Muscle of back (tissue), 13 donors: ENCODE measurements at places on chromosomes 1 and 21.

- no peak for DNase-seq
Observed at GRCh38 chr1:247209396-247209795, 37.6 kb upstream of the ZNF124 start.

DNA sequence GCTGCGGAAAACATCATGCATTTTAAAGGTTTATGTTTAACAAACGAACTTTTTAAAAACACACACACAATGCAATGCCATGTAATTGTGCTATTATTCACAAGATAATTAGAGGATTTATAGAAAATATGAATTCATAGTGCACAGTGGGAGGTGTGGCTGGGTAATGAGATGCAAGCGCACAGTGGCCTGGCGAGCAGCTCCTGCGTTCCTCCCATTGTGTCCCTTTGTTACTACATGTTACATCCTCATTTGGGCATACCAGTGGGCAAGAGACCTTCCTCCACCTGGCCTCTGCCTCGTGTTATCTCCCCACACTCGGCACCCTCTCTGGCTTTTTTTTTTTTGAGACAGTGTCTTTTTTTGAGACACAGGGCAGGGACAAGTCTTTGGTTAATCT, 30.0 kb upstream of the TENT5B start:
- no peak for DNase-seq

GRCh38 chr1:17639703-17640340, 100.3 kb downstream of the ARHGEF10L start:
- DNase-seq = no peak

GRCh38 chr1:175564723-175565122, 178.7 kb downstream of the TNR start:
- DNase-seq = peak; percentile 38

- DNase-seq = no peak
Observed at GRCh38 chr1:181551249-181551648, 67.9 kb downstream of the CACNA1E start.

- no peak for DNase-seq
Observed at GRCh38 chr1:11541956-11542355, 63.0 kb downstream of the DISP3 start.

DNA sequence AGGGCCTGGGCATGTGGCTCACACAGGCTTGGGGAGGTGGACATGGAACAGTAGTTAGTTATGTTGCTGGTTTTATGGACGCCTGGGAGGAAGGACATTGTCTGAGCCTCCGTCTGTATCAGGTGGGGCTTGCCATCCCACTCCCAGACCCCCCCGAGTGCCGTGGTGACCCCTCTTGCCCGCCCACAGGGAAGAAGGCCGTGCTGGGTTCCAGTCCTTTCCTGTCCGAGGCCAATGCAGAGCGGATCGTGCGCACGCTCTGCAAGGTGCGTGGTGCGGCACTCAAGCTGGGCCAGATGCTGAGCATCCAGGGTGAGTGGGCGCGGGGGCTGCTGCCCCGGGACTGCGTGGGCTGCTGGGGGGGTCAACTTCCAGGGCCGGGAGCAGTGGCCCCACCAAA, 41.7 kb downstream of the COQ8A start:
- no peak for DNase-seq

- peak; percentile 69 for DNase-seq
Observed at GRCh38 chr1:55049914-55050278, 10.5 kb downstream of the PCSK9 start.

DNA sequence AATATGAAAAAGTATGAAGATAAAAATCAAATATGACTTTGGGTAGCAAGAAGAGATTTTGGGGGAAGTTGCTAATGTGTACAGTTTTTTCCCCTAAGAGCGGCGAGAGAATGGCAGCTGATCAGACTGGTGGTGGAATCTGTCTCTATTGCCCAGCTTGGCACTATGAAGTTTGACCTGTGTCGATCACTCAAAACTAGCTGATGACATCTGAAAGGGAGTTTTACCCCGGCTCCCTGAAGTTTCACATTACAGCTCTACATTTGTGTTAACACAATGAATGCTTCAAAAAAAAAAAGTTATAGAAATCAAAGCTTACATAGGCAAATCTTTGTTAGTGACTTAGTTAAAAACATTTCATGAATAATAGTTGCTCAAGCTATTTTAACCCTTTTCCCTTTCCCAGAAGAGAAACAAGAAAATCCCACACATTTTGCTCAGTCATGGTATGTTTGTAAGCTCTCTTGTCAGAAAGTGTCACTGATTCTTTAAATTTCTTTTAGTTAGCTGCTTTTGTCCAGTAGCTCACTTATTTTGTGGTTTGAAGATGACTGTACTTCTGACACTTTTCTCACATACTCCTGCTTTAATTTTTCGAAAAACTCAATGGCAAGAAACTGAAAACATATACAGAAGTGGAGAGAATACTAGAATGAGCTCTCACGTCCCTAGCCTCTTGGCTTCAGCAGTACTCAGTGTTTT, 41.3 kb downstream of the DYRK1A start:
- no peak for DNase-seq

GRCh38 chr1:93740601-93741031, 59.0 kb upstream of the BCAR3 start:
- peak; percentile 60 for DNase-seq

- no peak for DNase-seq
Observed at GRCh38 chr1:43305461-43305860, 4.7 kb downstream of the TIE1 start.

DNA sequence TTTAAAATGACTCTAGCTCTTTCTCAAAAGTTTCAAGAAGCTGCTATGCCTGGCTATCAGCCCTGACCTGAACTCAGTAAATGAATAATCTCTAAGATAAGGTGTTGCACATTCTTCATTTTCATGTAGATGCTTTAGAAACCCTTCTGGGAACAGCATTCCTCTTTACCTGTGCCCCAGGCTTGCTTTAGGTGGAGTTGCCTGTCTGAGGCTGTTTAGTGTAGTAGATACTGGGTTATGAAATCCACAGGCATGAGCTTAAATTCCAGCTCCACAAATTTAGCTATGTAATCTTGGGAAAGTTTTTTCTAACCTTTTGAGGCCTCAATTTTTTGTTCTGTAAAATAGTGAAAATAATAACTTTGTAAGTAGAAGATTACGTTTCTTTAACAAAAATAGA, 41.6 kb downstream of the ATP6V1G3 start:
- DNase-seq = no peak

- no peak for DNase-seq
Observed at GRCh38 chr1:67634396-67634935, 50.5 kb upstream of the GADD45A start.

DNA sequence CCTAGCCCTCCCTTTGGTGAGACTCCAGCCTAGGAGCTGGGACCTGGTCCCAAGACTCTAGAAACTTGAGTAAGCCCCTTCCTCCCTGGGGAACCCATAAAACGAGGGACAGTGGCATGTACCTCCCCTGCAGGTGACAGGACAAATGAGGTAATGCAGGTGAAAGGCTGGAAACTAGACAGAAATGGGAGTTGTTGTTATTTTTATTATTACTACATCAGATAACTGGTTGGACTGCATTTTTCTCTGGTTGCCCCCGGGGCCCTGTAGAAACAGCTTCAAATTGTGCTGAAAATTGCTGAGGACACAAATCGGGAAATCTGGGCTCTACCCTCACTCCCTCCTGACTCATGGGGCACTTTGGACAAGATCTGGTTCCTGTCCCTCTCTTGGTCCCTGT, 132.3 kb upstream of the WNT4 start:
- no peak for DNase-seq

DNA sequence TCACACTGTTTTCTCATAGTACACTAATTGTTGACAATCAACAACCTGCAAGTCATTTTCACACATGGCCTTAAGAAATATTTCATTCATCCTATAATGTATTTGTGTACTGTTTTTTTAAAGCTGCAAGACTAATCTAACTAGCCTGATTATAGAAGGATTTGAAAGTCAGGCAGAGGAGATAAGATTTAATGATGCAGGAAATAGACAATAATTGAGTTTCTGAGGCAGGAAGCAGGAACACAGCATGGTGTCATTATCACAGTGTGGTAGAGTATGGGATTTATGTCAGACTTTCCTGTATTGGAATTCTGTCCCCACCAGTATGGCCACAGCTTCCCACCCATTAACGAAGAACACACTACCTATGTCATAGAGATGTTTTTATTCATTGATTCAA, 138.8 kb downstream of the LRRC7 start:
- no peak for DNase-seq

- no peak for DNase-seq
Observed at GRCh38 chr1:20903437-20903836, 116.3 kb upstream of the HP1BP3 start.

DNA sequence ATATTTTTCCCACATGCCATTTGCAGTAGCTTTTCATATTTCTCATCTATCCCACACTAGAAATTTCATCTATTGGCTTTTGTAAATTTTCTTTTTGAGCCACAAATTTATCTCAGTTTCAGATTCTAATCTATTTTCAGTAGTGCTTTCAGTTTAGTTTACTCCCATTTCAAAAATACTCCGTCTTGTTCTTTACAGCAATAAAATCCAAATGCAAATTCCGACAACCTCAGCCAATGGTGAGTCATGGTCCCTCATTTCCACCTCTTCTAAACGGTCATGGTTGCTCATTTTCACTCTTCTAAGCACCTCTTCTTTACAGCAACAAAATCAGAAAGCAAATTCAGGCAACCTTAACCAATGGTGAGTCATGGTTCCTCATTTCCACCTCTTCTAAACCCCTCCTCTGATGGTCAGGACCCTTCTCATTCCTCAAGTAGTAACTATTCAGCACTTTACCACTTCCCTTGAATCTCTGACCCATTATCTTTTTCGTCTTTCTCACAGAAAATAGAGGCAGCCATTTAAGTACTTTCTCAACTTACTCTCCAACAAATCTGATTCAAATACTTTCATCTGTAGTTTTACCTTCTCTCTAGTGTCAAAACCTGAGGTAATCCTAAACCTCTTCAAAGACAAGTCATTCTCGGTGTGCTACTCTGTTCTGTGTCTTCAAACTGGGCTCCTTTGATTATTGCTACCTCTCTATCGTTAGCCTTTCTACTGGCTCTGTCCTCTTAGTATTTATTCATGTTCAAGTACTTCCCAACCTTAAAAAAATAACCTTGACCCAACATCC, 34.4 kb downstream of the C21orf91 start:
- no peak for DNase-seq

GRCh38 chr1:116569776-116570357, 959 bp downstream of the CD58 start:
- DNase-seq = no peak

- DNase-seq = no peak
Observed at GRCh38 chr21:28663111-28663693, 329.5 kb downstream of the LTN1 start.

DNA sequence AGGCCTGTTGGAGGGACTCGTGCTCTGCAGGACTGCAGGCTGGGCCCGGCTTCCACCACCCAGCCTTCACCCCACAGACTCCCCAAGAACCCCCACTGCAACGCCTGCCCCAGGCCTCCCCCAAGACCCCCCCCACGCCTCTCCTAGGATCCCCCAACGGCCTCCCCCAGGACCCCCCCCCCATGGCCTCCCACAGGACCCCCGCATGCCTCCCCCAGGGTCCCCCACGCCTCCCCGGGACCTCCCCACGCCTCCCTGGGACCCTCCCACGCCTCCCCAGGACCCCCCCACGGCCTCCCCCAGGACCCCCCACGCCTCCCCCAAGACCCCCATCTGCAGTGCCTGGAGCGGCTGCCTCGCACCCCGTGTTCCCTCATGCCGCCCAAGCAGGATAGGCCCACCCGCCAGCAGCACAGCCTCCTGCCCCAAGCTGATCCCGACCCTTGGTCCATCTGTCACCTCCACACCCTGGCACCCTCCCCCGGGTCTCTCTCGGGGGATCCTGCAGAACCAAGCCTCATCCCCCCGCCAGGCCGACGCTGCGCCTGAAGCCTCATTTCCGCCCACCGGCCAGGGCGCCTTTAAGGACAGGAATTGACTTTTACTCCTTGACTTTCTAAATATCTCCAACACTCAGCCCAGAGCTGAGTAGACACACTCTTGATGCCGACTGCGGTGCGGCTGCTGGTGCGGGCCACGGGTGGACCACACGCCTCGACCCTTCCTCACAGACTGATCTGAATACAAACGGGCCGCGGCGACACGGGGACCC, 14.1 kb upstream of the RNF223 start:
- no peak for DNase-seq

GRCh38 chr1:54886724-54887664, at the start of gene DHCR24:
TSS of gene DHCR24 (minus strand) at chr1:54887195. CDS start at chr1:54887119, 76 bp downstream.
- peak; percentile 86 for DNase-seq

DNA sequence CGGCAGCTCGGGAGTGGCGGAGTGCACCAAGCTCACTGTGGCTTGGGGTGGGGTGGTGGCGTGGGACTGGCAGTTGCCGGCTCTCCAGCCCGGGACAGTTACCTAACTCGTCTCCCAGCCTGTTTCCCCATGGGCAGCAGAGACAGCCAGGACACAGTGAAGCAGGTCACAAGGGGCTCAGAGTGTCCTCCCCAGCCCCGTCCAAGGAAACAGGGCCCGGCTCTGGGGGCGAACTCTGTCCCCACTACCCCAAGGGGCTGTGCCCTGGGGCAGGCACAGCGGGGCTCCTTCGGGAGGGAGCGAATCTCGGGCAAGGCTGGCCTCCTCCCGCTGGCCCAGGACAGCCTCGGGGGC, 759 bp downstream of the GPR157 start:
- DNase-seq = no peak

GRCh38 chr1:1567152-1567875, 7.3 kb downstream of the SSU72 start:
- no peak for DNase-seq

DNA sequence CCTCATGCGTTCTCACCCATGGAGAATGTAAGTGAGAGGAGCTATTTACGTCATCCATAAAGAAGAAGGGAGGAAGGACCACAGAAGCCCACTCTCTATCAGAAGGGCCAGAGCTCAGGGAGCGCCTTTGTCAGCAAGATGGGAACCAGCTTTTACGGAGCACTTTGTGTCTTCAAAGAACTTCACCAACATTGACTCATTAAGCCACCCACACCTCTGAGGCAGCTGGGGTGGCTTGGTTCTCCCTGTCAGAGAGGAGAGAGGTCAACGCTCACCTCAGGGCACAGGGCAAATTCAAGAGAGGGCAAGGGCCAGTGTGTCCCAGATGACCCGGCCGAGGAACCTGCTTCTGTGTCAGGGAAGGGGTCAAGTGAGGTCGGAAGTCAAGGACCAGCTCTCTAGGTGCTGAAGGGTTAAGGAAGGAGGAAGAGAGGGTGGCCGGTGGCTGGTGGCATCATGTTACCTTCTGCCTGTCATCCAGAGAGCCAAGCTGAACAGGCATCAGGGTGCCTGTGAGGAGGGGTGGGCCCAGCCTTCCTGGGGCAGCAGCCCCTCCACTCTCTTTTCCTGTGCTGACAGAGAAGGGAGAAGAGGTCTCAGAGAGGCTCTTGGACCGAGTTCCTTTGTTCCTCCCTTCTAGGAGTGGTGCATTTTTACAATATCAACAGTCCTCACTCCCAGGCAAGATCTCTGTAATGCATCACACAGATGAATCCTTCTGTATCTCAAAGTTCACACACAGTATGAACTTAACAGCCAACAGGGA, 109.0 kb downstream of the ETS2 start:
- DNase-seq = no peak
